ENCODE measurements at places on chromosomes 6 and 20.
A peak's percentile ranks its signal among the peaks of the same experiment; 100 is the strongest.

- no peak for DNase-seq
These were observed 101.8 kb downstream of the EPHA7 start for GRCh38 chr6:93317592-93317991.

GRCh38 chr6:113361014-113361645 lies 496.0 kb upstream of the MARCKS start:
- no peak for DNase-seq

- no peak for DNase-seq
These were observed 81.3 kb upstream of the SPTLC3 start for GRCh38 chr20:12927489-12927888.

- DNase-seq = no peak
These were observed 287.2 kb downstream of the QKI start for GRCh38 chr6:163701762-163702161.

- no peak for DNase-seq
These were observed 4.3 kb downstream of the MTCL3 start for GRCh38 chr6:127514773-127515227.

DNA sequence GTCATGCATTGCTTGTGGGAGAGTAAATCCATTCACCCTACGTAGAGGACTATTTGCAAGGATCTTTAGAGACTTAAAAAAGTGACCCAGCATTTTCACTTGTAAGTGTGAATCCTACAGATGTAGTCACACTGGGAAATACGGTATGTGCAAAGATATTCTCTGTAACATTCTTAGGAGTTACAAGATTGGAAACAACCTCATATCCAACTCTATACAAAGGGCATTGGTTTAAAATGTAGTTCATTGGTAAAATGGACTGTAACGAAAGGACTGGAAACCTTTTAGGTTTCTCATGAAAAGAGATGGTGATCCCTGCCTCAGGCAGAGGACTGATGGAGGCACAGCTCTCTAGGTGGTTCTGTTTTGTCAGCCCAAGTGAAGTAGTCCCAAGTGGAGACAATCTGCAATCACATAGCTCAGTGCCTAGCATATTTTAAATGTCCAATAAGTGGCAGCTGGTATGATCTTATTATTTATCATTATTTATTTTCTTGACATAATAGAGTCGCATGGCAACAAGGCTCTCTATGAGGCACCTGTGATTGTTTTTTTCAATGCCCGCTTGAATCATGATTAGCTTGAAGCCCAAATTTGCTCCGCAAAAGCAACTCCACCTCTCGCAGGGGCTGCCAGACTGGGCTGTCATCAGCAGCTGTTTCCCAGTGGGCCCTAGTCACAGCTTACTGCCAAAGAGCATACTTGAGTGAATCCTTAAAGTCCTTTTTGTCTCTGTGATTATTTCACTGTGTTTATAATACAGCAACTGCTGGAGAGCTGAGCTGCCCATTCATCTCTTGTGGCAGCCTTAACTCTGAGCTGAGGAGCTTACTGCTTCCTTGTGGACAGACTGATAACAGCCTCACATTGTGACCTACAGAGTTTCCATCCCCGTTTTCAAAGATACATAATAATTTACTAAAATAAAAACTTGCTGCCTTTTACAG lies 19.8 kb upstream of the ENPP1 start:
- no peak for DNase-seq

DNA sequence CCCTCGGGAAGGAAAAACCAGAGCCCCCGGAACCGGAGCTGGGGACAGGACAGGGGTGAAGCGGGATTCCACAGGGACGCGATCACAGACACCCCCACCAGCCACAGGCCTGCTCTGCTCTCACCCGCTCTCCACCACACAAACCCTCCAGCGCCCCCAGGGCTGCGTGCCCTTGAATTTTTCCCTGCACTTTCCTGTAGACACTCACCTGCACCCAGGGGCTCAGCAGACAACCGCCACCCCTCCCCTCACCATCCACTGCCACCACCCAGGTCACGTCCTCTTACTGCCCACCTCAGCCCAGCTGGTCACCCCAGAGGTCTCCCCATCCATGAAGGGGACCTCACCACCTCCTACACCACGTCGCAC lies 631 bp downstream of the ULBP2 start:
- no peak for DNase-seq

DNA sequence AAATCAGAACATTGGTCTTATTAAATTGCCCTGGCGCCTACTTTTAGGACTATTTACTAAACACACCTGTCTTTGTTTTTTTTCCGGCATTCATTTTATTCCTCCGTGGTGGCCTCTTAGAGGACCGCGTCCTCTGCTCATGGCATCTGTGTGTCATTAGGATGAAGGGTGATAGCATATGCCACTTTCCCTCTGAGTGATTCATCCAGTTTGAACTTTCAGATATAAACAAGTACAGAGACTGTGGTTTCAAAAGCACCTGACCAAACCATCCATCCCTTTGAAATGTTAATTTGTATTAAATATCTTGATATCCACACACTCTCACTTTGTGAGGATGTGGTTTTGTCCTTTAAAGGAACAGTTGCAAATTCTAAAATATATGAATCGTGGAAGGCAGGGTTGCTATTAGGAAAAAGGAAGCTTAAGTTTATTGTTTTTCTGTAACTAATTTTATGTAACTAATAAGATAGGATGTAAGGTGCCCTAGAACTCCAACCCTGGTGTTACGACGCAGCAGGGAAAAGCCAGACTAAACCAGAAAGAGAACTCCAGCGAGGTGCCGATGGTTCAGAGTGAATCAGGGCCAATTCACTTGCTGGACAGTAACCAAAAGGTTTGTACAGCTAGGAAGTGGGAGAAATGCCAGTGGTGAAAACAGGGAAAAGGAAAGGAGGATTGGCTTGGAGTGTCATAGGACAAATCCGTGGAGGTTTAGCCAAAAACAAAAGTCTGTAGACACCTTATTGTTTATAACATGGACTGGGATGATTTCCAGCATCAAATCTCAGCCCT lies 98.7 kb downstream of the SHLD1 start:
- DNase-seq = no peak

DNA sequence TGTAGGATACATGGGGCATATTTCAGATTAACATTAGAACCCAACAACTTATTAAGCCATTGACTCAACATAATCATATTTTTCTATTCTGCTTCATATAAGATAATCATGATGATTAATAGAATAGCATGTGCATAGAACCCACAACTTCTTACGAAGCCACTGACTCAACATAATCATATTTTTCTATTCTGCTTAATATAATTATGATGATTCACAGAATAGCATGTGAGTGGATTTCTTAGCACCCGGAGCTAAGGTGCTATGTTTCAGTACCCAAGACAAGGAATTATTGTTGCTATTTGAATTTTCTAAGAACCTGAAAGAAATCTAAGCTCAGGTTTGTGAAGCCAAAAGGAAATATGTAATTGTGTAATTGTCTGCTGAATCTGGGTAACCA lies 96.8 kb downstream of the TENT5A start:
- DNase-seq = no peak

DNA sequence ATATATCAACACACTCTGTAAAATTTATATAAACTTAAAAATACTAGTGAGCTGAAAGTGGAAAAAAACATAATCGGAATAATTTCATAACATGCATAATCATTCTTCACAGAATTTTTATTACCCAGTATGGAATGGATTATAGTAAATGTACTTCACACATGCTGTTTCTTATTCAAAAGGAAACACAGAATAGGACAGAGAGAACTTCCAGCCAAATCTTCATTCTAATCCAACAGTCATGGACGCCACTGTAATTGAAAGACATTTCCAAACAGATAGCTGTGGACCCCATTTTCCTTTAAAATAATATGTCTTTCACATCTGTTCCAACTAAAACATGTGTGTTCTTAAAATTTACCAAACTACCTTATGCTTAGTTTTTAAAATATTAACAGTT lies 126.6 kb upstream of the RUNX2 start:
- DNase-seq = no peak

- no peak for DNase-seq
These were observed 262.3 kb upstream of the SOX4 start for GRCh38 chr6:21331235-21331634.

- no peak for DNase-seq
These were observed 17.9 kb downstream of the TGM2 start for GRCh38 chr20:38147163-38147562.

DNA sequence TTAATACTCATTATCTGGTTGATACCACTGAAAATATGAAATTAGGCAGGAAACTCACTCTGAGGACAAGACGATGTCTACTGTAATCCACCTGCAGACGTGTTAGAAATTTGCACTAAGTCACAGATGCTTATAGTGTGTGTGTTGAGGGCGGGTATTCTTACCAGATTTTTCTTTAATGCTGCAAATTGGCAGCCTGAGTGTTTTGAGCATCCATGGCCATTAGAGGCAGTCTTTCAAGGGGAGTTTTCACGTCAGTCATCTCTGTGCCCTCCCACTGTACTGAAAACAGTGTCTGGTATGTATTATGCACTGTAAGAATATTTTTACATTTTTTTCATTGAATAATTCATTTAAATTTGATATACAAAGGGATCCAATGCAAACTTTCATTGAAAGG lies 266.5 kb upstream of the QKI start:
- no peak for DNase-seq

DNA sequence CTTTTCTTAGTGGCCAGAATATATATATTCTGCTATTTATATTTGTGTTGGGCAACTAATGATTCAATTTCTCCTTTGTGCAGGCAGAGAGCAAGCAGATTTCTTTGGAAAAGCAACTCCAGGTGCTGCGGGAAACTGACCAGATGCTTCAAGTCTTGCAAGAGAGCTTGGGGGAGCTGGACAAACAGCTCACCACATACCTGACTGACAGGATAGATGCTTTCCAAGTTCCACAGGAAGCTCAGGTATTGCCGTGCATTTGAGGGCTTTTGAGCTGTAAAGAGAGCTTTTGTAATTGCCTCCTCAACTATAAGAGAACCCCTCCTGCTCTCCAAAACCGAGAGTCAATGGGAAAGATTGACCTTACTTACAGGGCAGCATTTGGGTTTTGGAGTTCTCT lies 203.5 kb downstream of the UTRN start:
- DNase-seq = no peak

GRCh38 chr6:151036869-151037680 lies 171.6 kb downstream of the MTHFD1L start:
- DNase-seq = no peak

- DNase-seq = no peak
These were observed 7.7 kb downstream of the PMEPA1 start for GRCh38 chr20:57702091-57702490.

GRCh38 chr6:15402406-15403045 lies 156.7 kb downstream of the JARID2 start:
- no peak for DNase-seq

DNA sequence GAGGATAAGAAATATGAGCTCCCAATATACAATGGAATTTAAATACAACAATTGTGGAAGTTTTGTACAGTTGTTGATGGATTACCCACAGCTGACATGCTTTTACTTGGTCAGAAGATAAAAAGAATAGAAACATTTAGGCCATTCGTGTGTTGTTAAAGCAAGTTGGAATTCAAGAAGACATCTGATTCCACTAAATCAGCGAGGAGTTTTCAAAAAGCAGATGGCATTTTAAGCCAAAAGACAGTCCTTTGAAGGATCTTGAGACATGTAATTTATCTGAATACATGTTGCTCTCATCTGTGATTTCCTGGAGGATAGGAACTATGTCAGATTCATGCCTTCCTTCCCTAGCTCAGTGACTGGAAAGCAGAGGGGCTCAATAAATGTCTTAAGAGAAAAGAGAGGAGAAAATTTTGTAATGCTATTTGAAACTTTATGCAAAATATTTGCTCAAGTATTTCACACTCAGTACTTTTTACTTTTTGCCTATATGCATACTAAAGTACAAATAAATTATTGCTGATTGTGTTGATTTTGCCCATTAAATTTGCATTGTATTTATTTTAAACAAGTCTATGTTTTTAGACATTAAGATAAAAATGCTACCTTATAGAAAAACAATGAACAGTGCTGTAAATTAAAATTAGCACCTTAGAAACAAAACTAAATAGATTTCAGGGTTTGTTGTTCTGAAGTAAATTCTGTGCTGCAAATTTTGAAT lies 733.8 kb upstream of the FLRT3 start:
- peak; percentile 68 for DNase-seq

- DNase-seq = no peak
These were observed 379.6 kb downstream of the COL12A1 start for GRCh38 chr6:74826263-74826662.

GRCh38 chr6:152943260-152943897 lies 39.5 kb downstream of the FBXO5 start:
- no peak for DNase-seq

GRCh38 chr6:130680116-130680515 lies 147.1 kb upstream of the SMLR1 start:
- DNase-seq = no peak

DNA sequence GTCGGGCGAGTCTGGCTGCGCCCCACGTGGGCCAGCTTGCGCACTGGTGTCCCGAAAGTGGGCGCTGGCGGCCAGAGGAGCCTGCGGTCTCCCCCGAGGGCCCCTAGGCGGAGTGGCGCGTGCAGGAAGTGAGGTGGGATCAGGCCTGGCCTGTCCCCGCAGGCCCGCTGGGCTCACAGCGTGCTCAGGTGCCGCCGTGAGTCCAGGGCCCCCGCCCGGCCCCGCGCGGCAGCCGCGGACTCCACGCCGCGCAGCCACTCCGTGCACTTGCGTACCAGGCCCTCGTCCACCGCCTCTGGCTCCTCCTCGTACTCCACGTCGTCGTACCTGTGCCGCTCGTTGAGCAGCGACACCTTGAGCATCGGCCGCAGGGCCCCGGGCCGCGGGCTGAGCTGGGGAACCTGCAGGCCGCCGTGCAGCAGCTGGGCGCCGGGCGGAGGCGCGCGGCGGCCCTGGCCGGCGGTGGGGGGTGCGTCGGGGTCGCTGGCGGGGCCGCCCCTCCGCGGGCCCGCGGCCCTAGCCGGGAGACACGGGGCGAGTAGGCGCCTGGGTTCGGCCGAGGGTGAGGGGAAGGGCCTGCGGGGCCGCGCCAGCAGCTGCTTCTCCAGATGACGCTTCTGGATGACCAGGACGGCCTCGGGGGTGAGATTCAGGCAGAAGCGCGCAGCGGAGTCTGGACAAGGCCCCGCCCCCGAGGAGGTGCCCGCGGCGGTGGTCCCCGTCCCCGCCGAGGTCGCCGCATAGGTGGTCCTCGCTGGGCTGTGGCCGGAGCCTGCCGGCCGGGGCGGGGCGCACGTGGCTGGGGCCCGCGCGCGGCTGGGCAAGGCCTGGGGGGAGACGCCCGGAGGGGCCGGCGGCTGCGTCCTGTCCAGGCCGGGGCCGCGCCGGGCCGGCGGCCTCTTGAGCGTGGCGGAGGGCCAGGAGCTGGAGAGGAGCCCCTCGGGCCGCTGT lies 835 bp downstream of the PRR18 start:
- no peak for DNase-seq

- DNase-seq = peak; percentile 15
These were observed 1049.8 kb downstream of the KIF16B start for GRCh38 chr20:15523400-15523799.

- DNase-seq = no peak
These were observed 249.4 kb downstream of the ATXN1 start for GRCh38 chr6:16511723-16512489.

GRCh38 chr6:124772733-124773319 lies 189.4 kb upstream of the RNF217 start:
- DNase-seq = no peak
